ENCODE measurements at places on chromosomes 2 and 18.

DNA sequence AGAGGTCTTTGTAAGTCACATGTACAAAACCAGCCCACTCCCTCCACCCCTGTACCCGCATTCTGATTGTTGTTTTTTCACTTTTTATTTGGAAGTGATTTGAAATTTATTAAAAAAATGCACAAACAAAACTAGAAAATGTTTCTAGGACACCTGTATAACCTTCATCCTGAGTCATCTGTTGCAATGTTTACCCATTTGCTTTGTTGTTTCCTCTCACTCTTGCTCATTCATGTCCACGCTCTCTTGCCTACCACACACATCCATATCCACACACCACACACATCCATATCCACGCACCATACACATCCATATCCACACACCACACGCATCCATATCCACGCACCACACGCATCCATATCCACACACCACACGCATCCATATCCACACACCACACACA is 18.8 kb downstream of the ZNF407 start:
- DNase-seq: no peak

- no peak for DNase-seq
Measured at GRCh38 chr2:30362468-30363081, 84.5 kb upstream of the LCLAT1 start.

- DNase-seq: no peak
Measured at GRCh38 chr2:217096474-217097225, 236.8 kb upstream of the TNP1 start.

GRCh38 chr2:119112230-119112629 is 46.3 kb downstream of the C1QL2 start:
- no peak for DNase-seq

GRCh38 chr2:65749545-65749944 is 317.1 kb upstream of the SPRED2 start:
- DNase-seq: no peak

GRCh38 chr18:77822632-77823031 is 573.0 kb downstream of the GALR1 start:
- no peak for DNase-seq

DNA sequence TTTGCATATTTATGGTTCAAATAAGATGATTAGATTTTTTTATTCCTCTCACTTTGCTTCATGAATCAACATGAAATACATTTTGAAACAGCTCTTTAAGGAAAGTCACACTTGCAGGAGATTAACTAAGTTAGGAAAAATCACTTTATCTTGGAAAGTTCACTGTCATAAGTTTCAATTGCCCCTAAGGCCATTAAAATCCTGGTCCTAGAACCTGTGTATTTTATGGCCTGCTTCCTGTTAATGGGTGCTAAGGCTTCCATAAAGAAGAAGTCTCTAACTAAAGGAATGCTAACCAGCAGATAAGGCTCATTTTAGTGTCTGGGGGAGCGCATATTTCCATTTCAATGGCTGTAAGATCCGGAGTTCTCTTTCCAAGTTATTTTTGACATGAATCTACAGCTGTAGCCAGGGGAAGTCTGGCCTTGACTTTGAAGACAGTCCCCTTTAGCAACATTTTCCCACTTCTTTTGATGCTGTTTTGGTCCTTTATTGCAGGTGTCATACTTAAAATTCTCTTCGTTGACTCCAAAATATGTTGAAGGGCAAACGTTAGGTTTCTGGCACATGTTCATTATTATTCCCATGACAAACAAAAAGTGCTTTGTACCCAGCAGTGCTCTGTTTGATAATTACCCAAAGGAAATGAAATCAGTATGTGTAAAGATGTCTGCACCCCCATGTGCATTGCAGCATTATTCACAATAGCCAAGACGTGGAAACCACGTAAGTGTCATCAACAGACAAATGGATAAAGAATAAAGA is 34.4 kb upstream of the SH3BP4 start:
- no peak for DNase-seq

GRCh38 chr2:212854116-212854515 is 297.3 kb downstream of the IKZF2 start:
- DNase-seq: no peak

GRCh38 chr2:43897492-43897891 is 58.7 kb downstream of the ABCG8 start:
- no peak for DNase-seq

DNA sequence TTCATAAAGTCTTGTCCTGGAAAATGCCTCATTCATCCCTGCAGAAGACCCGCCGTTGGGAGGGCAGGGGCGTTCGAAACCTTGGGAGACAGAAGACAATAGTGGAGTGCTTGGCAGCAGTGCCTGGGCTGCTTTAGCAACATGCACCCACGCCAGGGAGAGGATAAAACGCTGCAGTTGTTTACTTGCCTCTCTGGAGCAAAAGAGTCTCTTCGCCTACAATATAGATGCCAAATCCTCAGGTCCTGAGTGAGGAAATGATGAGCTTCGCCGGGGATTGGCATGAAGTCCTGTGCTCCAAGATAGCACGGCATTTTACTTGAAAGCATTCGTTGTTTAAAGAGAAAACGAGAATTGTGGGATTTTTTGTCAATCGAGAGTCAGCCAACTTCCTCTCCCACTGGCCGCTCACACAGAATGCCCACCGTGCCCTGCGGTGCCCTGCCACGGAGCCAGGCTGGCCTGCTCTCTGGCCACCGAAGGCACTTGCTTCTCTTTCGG is 152.5 kb upstream of the POU3F3 start:
- no peak for DNase-seq

- DNase-seq: peak; percentile 55
Measured at GRCh38 chr2:86037795-86038192, 67.9 kb downstream of the POLR1A start.

GRCh38 chr2:105403241-105403782 is 4.5 kb upstream of the FHL2 start:
- DNase-seq: no peak

GRCh38 chr18:21163647-21164547 is 52.3 kb upstream of the ROCK1 start:
- DNase-seq: no peak

DNA sequence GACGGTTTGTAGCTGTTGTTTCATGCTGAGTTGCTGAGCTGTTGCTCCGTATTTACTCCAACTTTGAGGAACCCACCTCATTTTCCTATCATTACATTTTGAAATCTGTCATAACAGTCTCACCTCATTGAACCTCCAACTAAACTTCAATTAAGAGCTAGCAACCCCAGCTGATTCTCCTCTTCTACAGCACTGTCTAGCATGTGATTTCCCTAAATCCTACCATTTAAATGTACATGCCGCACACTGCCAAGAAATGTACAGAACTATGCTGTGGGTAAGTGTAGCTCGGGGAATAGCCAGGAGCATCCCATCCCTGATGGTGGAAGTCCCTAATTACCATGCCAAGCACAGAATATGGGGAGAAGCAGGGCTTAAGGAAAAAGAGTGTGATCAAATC is 299.9 kb downstream of the AFF3 start:
- no peak for DNase-seq

GRCh38 chr2:138421315-138421970 is 80.1 kb upstream of the SPOPL start:
- DNase-seq: no peak

- no peak for DNase-seq
Measured at GRCh38 chr2:162245781-162246180, 2.5 kb upstream of the FAP start.

DNA sequence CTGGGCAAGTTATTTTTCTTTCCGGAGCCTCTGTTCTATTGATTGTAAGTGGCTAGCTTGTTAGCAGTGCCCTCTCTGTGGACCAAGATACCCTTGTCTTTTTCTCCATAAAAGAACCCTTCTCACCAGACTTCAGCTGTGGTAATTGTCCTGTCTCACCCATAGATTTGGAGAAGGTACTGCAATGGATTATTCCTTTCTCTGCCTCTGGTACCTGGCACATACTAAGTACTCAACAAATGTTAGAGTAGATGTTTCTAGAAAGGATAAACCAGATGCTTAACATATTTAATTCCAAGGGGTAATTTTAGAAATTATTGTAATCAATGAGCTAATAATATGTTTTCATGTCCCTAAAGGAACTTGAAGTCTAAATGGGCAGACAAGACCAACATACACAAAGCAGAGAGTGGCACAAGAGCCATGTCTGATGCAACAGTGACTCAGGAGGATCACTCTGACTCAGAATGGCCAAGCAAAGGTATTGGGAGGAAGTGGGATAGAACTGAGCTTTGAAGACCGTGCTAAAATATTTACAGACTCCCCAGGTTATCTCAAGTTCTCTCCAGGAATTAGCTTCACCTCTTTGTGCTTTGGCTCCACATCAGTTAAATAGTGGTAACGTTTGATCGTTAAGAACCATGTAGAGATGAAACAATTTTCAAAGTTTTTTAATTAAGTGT is 129.7 kb upstream of the OSR1 start:
- peak; percentile 42 for DNase-seq

- DNase-seq: no peak
Measured at GRCh38 chr2:65997961-65998360, 437.0 kb upstream of the MEIS1 start.

GRCh38 chr2:169928463-169928864 is 101.2 kb downstream of the UBR3 start:
- DNase-seq: no peak
